Thymus (tissue), 14 donors: ENCODE measurements at places on chromosomes 3 and 15. TPM values are rescaled to one million over a fixed set of nuclear protein-coding genes. Genes with fewer than 3 reads are reported as not detected.
A peak's percentile ranks its signal among the peaks of the same experiment; 100 is the strongest.

- DNase-seq = no peak
Measured at GRCh38 chr3:194870394-194871110, 184.9 kb downstream of the FAM43A start.

Gene CP
- total RNA-seq = 0.19 TPM

DNA sequence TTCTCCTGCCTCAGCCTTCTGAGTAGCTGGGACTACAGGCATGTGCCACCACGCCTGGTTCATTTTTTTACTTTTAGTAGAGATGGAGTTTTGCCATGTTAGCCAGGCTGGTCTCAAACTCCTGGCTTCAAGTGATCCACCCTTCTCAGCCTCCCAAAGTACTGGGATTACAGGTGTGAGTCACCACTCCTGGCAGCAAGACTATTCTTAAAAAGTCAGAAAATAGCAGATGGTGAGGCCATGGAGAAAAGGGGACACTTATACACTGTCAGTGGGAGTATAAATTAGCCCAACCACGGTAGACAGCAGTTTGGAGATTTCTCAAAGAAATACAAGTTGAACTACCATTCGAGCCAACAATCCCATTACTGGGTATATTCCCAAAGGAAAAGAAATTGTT is 603.3 kb upstream of the TBL1XR1 start:
- DNase-seq = no peak

GRCh38 chr15:37204692-37205091 is 104.3 kb upstream of the MEIS2 start:
- DNase-seq = no peak

DNA sequence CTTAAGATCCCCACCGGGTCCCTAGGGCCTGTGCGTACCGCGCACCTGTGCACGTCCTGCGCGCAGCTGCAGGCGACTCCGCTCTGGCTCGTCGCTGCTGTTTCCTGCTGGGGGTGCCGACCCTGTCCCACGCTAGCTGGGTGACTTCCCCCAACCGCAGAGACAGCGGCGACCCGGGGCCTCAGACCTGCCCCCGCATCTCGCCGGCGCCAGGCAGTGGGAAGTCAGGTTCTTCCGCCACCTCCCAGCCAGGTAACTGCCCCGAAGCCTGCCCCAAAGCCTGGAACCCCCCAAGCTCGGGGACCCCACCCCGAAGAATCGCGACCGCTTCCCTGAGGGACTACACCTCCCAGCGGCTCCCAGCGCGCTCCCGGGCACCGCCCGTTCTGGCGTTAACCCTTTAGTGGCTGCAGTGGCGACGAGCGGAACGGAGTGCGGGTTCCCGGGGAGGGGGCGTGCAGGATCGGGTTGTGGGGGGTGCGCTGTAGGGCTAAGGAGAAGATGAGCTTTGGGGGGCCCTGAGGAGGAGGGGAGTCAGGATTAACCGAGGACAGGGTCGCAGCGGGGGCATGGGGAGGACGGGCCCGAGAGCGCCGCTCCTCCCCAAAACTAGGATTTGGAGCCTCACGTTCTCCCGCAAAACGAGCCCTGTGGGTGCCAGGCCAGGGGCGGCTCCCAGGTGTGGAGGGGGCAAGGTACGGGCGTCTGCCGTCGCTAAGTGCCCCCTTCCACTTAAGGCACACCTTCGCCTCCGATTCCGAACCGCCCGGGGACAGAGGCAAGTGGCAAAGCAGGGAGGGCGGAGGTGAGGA is 589 bp downstream of the NEIL1 start:
- peak; percentile 79 for DNase-seq

- no peak for DNase-seq
Measured at GRCh38 chr15:35442742-35443141, 103.2 kb downstream of the DPH6 start.

DNA sequence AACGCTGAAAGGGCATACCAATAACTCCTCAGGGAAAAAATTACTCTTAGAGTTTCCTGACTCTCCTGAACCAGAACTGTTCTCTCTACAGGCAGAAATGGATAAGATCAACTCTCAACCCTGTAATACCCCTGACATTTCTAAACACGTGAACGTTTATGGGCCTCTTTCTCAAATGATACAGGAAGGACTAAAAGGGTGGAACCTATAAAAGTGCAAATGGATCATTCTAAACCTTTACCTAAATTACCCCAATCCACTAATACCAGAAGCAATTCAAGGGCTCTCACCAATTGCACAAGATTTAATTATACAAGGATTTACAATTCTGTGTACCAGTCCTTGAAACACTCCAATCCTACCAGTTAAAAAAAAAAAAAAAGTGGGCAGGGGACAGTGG is 98.0 kb upstream of the FAM174B start:
- no peak for DNase-seq

Gene GPR62
- total RNA-seq = 0.05 TPM

Gene RBPMS2
- total RNA-seq = 0.19 TPM

Gene TBL1XR1
- 130 TPM for total RNA-seq
